ENCODE measurements at places on chromosomes 1 and 21.

GRCh38 chr1:117045644-117046043 lies 14.5 kb upstream of the TTF2 start:
- DNase-seq = no peak

GRCh38 chr1:218492874-218493273 lies 147.7 kb downstream of the TGFB2 start:
- DNase-seq = no peak

- DNase-seq = peak; percentile 48
Measured at GRCh38 chr1:205359771-205360565, 3.2 kb upstream of the KLHDC8A start.

- DNase-seq = no peak
Measured at GRCh38 chr1:203823306-203823705, 27.9 kb downstream of the ZBED6 start.

- no peak for DNase-seq
Measured at GRCh38 chr1:208243527-208243966, 637 bp downstream of the PLXNA2 start.

GRCh38 chr1:202656951-202657646 lies 53.2 kb downstream of the SYT2 start:
- DNase-seq = no peak

DNA sequence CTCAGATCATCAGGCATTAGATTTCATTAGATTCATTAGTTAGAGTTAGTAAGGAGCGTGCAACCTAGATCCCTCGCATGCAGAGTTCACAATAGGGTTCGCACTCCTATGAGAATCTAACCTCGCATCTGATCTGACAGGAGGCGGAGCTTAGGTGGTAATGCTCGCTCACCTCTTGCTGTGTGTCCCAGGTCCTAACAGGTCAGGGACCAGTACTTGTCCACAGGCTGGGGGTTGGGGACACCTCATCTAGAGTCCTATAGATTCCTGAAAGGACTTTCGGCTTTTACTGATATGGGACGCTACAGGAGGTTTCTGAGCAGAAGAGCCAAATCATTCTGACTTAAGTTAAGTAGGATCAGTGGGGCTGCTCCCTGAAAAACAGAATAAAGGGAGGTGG lies 91.4 kb downstream of the AKT3 start:
- DNase-seq = no peak

DNA sequence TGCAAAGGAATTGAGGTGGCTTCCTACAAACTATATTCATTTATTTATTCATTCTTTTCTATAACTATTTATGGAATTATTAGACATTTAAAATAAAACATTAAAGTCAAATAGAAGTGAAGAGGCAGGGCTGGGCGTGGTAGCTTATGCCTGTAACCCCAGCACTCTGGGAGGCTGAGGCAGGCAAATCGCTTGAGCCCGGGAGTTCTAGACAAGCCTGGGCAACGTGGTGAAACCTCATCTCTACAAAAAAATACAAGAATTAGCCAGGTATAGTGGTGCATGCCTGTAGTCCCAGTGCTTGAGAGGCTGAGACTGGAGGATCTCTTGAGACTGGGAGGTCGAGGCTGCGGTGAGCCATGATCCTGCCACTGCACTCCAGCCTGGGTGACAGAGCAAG lies 23.8 kb downstream of the DNM3 start:
- DNase-seq = no peak
